Activated CD4-positive, alpha-beta T cell treated with anti-CD3 and anti-CD28 coated beads, Interleukin-10, Interleukin-2, amounts not matched to agents 100 ng/mL and 50 ng/mL, durations not matched to agents 16 hours and 8 hours (primary cell): ENCODE measurements at places on chromosomes 1 and 21.

GRCh38 chr1:241611063-241611462 is 29.1 kb downstream of the CHML start:
- peak; percentile 66 for DNase-seq

DNA sequence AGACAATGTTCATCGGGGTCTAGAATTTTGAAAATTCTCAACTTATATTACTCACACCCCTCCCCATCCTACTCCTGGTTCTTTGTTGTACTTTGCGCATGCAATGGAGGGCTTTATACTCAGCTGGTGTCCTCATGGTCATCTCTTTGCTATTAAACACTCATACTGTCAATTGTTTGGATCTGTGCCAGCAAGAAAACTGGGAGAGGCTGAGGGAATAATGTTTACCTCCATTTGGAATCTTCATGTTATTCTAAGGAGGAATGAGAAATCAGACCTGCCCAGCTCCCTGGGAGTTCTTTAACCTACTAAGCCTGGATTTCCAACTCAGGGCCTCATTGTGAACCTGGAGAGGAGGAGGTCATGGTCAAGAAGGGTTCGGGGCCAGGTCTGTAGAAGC is 143.9 kb upstream of the DNAH14 start:
- no peak for DNase-seq

DNA sequence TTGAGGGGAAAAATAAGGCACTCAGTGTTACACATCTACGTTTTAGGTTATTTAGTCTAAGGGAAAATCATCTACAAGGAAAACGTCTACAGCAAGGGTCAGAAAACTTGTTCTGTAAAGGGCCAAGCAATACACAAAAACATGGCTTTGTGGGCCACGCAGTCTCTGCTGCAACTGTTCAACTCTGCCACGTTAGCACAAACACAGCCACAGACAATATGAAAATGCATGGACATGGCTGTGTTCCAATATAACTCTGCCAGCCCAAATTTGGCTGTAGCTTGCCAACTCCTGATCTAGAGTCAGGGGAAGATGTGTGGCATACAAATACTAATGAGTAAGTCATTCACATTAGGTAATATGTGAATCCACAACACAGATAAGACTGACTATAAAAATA is 40.7 kb downstream of the COA6 start:
- DNase-seq = no peak

DNA sequence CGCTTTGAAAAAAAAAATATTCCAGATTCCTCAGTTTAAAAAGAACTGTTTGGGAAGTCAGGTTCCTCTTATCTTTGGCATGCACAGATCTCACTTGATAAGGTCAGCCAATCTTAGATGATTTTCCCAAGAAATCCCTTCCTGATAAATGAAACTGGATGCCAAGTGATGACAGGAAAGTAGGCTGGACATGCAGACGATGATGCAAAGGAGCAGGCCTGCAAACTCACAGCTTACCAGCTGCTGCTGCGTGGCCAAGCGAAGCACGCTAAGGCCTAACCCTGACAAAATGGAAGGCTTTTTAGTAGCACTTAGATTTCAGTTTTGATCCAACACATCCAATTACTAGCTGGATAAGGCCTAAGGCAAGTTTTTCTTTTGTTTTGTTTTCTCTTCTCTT is 10.1 kb downstream of the TADA1 start:
- no peak for DNase-seq

DNA sequence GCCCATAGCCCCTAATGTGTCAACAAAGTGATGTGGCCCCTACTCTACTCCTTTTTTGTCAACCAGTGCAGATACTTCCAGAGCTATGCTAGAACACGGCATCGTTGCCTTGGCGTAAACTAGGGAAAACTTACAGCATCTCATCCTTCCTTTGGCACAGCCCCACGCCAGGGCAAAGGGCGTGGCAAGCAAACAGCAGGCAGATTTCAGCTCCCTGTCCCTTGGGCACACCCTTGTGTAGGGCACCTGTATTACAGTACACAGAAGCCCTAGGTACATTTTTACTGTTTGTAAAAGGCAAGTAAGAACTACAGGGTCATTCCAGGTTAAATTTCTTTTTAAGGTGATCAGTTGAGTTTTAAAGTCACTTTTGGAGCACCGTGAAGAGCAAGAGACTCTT is 29.3 kb downstream of the PRDX6 start:
- peak; percentile 18 for DNase-seq

DNA sequence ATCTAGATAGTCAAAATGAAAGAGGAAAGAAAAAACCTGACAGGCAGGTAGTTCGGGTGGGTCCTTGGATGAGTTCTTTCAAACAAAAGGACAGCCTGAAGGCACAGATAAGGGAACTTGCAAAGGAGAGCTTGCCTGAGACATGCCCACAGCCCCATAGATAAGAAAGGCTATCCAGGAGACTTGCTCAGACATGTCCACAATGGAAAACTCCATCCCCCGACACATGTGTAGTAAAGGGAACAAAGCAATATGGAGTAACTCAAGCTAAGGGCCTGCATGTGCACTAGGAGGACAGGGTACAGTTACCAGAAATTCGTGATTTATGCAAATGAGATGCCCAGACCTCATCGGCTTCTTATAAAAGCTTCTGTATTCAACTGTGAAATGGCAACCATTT is 281.5 kb downstream of the NEGR1 start:
- DNase-seq = no peak

DNA sequence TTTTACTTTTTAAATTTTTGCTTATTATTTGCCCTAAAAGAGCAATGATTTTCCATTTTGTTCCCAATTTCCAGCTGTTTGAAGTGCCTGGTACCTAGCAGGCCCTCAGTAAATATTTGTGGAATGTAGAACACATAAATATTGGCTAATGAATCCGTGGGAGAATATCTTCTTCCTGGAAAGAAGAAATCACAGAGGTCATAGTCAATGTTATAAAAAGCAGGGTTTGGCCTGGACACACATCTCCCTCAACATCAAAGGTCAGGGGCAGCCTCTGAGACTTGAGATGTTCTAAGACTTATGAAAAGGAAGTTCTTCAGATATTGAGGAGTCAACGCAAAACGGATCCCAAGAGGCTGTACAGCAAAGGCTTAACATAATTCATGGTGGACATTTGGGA is 358.1 kb downstream of the HHAT start:
- no peak for DNase-seq

- DNase-seq = no peak
Measured at GRCh38 chr1:117598489-117598888, 7.4 kb upstream of the TENT5C start.

DNA sequence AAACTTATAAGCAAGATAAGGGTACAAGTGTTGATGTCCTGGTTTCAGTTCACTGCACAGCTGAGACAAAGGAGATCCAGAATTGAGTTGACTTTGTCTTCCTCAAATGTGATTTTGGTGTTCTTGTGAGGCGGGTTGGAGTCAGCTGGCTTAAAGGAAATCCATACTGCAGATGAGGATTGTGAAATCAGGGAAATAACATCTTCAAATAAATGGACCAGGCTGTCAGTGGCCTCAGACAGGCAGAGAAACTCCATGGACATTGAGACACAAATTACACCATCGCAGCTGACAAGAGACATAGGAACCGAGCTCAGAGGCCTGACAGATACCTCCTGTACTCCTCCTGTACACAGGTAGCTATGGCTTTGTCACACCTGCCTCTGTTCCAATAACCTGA is 27.0 kb upstream of the REG4 start:
- no peak for DNase-seq

- no peak for DNase-seq
Measured at GRCh38 chr1:235018161-235018560, 110.5 kb downstream of the TOMM20 start.

GRCh38 chr1:14659913-14660312 is 61.4 kb downstream of the KAZN start:
- DNase-seq = no peak

GRCh38 chr1:15337656-15338402 is 71.9 kb upstream of the EFHD2 start:
- no peak for DNase-seq

DNA sequence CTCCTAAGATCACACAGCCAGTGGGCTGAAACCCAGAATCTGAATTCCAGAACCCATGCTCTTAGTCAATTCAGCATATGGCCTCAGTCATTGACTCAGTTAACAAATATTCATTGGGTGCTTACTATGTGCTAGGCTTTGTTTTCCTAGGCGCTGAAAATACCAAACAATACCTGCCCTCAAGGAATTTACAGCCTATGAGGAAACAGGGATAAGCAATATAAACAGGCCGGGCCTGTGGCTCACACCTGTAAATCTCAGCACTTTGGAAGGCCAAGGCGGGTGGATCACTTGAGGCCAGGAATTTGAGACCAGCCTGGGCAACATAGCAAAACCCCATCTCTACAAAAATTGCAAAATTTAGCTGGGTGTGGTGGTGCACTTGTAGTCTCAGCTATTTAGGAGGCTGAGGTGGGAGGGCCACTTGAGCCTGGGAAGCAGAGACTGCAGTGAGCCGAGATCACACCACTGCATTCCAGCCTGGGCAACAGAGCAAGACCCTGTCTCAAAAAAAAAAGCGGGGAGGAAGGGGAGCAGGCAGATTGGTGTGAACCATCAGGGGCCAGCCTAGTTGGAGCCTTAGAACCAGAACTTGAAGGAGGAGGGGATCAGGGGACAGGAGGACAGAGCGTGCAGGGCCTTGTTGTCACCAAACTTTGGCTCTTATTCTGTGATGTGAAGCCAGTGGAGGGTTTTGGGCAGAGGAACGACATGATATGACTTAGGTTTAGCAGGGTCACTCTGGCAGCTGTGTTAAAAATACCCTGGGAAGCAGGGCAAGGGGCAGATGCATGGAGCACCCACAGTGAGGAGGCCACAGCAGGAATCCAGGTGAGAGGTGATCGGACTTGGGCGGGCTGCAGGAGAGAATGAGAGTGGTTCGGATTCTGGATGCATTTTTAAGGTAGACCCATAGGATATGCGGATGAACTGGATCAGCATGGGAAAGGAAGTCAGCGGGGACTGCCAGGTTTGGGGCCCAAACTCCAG is 5.8 kb downstream of the TINAGL1 start:
- no peak for DNase-seq

DNA sequence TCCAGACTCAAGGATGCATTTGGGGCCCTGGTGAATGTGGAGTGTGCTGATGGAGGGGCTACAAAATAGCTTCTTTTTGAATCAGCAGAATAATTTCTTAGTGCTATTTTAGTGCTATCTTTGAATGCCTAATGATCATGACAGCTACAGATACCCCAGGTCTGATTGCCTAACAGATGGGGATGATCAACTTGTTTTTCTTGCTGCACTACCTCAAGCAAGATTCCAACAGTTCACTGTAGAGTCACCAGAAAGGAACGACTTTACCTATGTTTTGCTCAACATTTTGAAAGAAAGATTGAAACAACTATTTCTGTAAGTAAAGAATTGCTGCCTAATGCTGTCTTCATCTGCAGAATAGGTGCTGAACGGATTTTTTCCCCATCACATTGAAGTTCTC is 42.6 kb upstream of the VAV3 start:
- no peak for DNase-seq

DNA sequence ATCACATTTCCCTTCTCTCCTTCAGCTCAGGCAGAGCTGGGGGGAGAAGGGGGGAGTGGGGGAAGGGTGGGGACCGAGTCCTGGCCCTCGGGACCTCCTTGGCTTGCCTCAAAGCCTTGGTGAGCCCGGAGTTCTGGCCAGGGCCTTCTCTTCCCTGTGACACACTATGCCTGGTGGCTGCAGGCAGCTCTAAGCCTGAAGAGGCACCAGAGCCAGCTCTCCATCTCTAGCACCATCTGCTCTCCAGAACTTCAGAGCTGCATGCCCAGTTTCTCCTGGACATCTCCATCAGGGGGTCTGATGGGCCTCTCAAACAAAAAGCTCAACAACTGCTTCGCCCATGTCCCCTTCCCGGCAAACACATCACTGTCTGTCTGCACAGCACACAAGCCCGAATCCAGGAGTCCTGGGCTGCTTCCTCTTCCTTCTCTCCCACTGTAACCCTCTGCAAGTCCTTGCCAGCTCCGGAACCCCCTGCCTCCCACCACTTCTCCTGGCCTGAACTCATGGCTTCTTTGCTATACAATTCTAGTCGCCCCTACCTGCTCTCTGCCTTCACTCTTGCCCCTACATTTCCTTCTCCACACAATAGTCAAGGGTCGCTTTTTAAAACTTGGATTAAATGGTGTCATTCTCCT is 26.5 kb downstream of the KIAA1614 start:
- no peak for DNase-seq

DNA sequence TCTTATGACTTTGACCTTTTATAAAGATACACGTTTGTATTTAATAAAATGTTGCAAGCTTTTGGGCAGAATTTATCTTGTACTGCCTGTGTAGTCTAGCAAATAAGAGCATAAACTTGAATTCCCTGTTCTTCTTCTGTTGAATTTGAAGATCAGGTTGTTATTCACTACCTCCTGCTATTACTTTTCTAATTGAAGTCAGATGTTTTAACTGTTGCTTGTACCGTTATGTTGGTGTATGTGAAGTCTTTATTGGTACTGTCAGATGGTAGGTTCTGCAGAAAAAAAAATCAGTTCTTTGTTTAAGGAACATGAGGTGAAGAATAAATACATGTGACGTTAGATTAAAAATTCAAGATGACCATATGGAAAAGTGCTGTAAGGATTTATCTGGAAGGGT is 69.1 kb downstream of the DYRK1A start:
- DNase-seq = no peak

GRCh38 chr21:33894736-33895288 is 20.8 kb downstream of the ATP5PO start:
- DNase-seq = peak; percentile 66

- no peak for DNase-seq
Measured at GRCh38 chr1:153608089-153608682, 4.8 kb downstream of the S100A16 start.

GRCh38 chr1:112264010-112264409 is 132.0 kb upstream of the CTTNBP2NL start:
- no peak for DNase-seq

DNA sequence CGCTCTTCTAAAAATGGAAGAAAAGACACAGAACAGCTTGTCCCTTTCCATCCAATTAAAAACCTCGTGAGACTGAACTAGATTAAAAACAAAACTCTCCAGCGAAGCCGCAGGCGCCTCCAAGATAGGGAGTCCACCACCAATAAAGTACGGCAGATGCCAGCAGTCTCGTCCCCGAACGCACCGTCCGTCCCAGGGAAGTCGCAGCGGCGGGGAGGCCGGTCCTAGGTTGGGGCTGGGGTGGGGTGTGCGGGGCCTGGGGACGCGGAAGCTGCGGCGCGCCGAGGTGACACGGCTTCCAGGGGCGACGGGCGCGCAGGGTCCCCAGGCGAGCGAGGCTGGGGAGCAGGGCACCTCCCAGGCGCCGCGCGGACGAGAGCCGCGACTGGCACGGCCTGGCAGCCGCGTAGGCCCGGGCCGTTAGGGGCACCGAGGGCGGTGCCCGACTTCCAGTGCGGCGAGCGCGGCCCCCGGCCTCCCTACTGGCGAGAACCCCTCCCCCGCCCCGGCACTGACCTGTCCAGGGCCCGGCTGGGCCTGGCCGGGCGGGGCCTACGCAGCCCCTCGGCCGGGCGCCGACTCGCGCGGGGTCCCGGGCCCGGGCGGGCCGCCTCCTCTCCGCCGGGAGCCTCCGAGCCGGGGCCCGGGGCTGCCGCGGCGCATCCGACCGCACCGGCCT is 28.3 kb upstream of the A3GALT2 start:
- peak; percentile 63 for DNase-seq

GRCh38 chr21:25300632-25301031 is 306.6 kb downstream of the MRPL39 start:
- DNase-seq = no peak

- DNase-seq = no peak
Measured at GRCh38 chr1:17549384-17549783, 9.9 kb downstream of the ARHGEF10L start.
